ENCODE measurements at places on chromosomes 12 and 14.

DNA sequence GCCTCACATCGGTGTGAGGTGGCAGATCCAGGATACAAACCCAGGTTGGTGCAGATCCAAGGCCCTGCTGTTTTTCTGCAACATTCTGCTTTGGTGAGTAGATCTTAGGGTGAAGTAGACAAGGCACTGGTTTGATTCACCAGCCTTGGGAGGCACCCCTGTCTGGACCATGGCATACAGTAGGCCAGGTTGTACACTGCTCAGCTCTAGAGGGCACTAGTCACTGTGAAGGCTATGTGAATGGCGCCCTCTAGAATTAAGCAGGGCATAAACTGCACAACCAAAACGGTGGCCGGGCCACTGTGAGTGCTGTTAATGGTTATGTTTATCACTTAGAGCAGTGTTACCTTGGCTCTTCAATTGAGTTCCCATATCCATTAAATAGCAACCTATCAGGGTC lies 280.6 kb upstream of the PWP1 start:
- DNase-seq, result no peak

DNA sequence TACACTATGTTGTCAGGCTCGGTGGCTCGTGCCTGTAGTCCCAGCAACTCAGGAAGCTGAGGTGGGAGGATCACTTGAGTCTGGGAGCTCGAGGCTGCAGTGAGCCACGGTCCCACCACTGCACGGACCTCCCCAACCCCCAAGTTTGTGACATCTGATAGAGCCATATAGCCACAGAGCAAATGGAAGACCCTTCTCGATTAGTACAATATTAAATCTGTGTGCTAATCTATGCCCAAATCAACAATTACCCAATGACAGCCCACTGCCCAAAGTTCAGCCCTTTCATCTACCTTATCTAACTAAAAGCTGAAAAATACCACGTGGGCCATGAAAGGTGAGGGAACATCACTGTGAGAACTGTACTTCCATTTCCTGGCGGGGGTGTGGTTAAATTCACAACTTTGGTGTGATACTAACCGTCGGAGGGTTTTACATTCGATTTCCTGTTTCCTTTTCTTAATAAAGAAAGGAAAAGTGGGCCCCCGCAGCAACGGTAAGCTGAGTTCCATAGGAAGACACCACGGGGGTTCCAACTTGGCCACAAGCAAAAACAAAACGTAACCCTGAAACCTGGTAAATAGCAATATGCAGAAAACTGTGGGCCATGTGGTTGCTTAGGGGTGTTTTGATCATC lies 31.2 kb upstream of the FOS start:
- DNase-seq, result no peak

DNA sequence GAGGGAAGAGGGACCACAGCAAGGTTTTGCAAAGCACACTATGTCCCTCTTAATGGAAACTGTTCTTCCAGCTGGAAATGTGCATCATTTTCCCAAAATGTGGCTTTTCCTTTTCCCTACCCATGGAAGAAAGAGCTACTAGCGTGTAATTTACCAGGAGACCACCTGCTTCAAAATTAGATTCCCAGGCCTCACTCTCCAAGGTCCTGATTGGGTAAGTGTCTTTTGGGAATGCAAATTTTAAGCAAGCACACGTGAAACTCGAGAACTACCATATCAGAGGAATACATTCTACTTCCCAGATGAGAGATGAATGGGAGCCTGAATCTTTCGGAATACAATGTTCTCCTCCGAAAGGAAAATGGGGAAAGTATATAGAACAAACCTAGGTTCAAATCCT lies 201.6 kb upstream of the NOS1 start:
- no peak for DNase-seq

GRCh38 chr12:50109319-50109718 lies 2.7 kb upstream of the COX14 start:
- no peak for DNase-seq

- DNase-seq, result no peak
Measured at GRCh38 chr12:8446642-8447547, 8.9 kb upstream of the CLEC6A start.
